Renal cortical epithelial cell (primary cell): ENCODE measurements at places on chromosomes 5 and 9.

DNA sequence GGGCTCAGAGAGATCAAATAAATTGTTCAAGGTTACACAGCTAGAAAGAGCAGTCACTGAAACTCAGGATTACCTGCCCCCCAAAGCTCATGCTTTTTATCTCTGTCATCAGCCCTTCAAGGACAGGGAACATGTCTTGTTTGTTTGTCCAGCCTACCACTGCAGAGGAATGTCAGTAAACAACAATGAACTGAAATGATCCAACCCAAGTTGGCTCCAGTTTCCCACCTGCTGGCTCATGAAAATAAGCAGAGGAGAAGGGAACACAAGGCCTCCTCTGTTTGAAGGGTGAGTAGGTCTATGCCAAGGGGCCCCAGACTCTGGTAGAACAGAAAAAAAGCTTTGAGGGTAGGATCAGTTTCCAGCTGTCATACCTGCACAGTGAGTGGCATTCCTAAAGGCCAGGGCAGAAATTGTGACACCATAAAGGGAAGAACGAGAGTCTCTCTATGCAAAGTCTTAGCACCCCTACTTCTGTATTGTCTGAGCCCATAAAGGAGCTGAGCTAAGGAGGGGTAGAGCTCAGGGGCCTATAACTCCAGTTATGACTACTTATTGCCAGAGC is 115.2 kb downstream of the TRIM36 start:
- no peak for DNase-seq

DNA sequence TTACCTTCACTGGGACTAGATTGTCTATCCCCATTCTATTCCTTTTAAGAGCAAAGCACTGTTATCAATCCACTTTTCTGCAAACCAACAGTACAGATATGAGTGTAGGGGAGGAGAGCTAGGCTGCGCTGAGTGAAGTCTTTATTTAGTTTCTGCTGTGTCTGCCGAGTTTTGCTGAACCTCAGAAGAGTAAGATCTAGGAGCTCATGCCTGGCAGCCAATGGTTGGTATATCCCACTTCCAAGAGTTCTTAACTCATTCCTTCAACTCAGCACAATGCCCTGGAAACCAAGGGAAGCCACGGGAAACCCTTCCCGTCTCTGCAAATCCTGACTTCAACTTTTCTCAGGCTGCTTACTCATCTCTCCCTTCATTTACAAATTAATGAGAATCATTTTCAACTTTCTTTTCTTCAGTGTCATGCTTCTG is 58.0 kb upstream of the JAK2 start:
- no peak for DNase-seq

- DNase-seq, result peak; percentile 99
Observed at GRCh38 chr5:75336615-75337336, at the start of gene HMGCR. HMGCR (plus strand) TSS chr5:75337220; CDS start chr5:75342606, 5,386 bp downstream.

DNA sequence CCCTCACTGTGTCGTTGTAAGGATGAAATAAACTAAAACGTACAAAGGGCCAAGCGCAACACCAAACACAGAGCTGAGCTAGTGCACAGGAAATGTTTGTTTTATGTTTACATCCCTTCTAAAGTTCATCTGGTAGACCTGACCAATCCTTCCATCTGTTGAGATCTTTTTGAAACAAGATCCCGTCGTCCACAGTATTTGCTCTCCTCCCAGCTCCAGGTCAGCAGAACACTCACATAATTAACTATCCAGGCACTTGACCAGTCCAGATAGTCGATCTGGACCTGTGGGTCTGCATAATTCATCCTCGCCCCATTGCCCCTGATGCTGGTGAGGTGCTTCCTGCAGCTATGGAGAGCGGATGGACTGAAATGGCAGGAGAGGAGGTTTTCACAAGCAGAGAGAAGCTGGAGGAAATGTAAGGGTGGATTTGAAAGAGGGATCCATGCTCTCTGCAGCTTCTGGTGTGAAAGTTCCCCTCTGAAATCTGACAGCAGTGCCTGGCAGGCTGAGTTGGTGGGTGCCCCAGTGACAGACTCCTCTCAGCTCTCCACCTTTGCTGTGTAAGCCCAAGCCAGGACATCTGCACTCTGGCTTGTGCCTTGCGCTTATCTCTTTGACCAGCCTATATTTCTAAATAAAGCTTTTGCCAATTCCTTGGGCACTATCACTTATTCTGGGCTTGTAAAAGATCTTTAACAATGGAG is 102.4 kb downstream of the TTLL11 start:
- DNase-seq, result no peak

DNA sequence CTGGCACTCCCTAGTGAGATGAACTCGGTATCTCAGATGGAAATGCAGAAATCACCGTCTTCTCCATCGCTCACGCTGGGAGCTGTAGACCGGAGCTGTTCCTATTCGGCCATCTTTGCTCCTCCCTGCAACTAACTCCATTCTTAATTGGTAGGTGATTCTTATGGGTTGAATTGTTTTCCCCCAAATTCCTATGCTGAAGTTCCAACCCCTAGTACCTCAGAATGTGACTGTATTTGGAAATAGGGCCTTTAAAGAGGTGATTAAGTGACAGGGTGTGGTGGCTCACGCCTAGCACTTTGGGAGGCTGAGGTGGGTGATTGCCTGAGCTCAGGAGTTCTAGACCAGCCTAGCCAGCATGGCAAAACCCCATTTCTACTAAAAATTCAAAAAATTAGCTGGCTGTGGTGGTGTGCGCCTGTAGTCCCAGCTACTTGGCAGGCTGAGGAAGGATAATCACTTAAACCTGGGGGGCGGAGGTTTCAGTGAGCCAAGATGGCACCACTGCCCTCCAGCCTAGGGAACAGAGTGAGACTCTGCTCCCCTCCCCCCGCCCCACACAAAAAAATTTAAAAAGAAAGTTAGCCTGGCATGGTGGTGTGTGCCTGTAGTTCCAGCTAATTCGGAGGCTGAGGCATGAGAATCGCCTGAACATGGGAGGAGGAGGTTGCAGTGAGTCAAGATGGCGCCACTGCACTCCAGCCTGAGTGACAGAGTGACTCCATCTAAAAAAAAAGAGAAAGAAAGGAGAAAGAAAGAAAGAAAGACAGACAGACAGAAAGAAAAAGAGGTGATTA is 25.2 kb upstream of the FOCAD start:
- peak; percentile 23 for DNase-seq
